ENCODE measurements at places on chromosomes 16 and 17.
A peak's percentile ranks its signal among the peaks of the same experiment; 100 is the strongest.

DNA sequence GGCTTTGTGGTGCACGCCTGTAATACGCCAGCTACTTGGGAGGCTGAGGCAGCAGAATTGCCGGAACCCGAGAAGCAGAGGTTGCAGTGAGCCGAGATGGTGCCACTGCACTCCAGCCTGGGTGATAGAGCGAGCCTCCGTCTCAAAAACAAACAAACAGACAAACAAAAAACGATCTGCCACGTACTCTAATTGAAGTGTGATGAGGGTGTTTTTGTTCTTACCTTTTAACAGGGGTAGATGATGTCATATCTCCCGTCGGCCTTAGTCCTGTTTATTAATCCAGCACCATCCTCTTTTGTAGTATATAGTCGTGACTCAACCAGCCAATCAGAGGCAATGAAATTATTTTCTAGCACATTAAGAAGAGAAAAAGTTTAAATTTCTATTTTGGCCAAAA is 58.5 kb downstream of the IQCK start:
- no peak for DNase-seq

DNA sequence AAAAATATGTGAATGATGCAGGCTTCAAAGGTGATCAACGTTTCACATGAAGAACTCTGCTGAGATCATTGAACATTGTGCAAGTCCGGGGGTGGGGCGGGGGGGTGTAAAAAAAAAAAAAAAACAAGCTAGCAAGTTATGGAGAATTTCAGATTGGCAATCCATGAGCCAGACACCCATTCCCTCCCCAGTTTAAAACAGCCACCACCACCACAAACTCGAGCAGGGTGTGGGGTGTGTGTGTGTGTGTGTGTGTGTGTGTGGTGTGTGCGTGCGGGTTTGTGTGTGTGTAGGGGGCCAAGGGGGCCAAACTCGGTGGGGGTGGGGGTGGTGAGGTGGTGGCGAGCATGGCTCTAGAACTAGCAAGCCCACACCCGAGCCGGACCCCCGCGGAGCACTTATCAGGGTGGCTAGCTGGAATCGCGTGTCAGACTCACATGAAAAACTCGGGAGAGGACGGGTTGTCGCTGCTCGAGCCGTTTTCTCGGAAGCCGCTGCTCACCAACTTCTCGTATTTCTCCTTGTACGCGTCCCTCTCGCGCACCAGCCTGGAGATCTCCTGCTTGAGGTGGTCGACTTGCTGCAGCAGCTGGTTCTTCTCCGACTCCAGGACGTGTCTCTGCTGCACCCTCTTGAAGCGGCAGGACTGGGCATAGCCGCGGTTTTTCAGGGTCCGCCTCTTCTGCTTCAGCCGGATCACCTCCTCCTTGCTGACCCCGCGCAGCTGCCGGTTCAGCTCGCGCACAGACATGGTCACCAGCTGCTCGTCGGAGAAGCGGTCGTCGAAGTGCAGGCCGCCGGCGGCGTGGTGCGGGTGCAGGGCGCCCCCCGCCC is 2.0 kb downstream of the MAF start:
- DNase-seq: peak; percentile 22

DNA sequence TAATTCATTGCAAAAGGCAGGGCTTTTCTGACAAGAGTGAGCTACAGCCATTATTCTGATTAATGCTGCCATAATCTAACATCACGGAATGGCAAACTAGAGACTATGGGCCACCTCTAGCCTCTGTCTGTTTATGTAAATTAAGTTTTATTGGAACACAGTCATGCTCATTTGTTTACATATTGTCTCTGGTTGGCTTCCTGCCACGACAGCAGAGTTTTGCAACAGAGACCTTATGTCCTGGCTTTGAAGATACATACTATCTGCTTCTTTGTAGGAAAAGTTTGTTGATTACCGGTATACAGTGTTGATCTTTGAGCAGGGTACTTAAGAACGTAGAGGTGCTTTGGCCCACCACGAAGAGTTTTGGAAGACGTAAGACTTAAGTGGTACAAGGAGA is 715.9 kb upstream of the RBFOX1 start:
- DNase-seq: no peak

DNA sequence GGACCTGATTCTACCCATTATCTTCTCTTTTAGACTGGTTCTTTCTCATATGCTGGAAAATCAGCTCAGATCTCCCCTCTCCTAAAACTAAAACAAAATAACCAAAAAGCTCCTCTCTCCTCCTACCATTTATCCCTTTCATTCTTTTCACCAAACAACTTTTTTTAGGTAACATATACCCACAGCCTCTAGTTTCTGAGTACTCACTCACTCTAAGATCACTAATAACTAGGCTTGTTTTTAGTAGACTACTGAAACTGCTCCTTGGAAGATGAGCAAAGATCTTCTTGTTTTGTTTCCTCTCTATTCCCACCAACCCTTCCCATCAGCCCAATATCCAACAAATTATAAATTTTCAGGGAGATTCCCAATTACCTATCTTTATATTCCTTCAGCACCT is 129.0 kb downstream of the SKAP1 start:
- no peak for DNase-seq

DNA sequence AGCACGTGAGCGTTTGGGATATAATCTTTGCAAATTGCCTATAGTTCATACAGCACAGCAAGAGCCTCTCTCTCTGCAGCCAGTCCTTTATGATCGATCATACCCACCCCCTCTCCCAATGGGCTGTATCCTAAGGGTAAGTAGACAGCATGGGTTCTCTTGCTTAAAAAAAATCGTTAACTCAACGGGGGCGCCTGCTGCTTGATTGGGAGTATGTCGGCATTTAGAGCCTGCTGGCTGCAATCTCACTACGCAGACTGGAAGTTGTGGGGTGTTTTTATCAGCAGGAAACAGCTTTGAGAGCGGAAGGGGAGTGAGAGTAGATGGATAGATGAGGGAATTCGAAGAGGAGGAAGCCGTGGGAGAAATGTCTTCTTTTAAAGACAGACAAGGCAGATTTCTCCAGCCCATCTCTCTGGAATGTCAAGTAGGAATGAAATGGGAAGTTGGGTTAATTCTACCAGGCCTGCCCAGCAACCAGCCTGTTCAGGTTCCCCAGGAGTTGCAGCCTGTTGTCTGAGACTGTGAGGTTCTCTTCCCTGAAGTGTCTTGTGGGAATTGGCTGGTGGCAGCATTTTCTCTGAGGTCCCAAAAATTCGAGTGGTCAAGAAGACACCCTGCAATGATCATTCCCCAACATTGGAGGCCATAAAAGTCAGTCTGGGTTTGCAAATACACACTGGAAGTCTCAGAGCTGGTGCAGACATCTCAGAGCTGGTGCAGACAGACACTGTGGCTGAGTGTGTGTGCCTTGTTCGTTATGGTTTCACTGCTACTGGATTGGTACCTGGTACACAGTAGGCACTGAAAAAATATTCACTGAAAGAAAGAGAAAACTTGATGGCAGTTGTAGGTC is 65.6 kb downstream of the PRKCB start:
- no peak for DNase-seq

DNA sequence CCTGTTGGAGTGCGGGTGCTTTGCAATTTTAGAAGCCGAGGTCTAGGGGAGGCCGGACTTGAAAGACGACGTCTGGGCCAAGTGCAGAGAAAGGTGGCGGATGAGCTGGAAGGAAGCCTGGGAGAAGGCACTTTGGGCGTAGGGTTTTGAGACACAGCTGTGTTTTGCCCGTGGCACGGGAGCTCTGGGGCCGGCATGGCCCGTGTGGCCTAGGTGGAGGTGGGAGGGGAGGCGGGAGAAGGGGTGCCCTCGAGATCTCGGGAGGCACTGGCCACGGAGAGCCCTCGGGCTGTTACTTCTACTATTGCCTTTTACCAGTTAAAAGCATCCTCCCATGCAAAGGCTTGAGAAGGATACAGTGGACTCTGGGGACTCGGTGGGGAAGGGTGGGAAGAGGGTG is 161.9 kb downstream of the FOXL1 start:
- no peak for DNase-seq

- no peak for DNase-seq
Observed at GRCh38 chr16:81172769-81173658, 65.5 kb upstream of the BCO1 start.

DNA sequence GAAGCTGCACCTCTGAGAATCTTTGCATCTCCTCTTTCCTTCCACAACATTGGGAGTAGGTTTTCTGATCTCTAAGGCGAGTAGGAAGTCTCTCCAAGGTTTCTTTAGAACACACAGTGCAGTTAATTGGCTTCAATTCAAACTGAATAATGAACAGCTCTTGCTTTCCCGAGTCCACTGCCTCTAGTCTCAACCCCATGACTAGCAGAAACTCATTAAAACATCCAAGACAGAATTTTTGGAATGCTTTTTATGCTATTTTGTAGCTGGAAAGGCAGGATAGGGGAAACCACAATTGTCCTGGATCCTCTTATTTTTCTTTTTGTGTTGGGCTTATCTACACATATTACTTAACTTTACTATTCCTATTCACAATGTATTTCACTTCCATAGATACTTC is 206.6 kb downstream of the CDH8 start:
- DNase-seq: no peak

- no peak for DNase-seq
Observed at GRCh38 chr17:67285360-67285759, 40.4 kb upstream of the HELZ start.

DNA sequence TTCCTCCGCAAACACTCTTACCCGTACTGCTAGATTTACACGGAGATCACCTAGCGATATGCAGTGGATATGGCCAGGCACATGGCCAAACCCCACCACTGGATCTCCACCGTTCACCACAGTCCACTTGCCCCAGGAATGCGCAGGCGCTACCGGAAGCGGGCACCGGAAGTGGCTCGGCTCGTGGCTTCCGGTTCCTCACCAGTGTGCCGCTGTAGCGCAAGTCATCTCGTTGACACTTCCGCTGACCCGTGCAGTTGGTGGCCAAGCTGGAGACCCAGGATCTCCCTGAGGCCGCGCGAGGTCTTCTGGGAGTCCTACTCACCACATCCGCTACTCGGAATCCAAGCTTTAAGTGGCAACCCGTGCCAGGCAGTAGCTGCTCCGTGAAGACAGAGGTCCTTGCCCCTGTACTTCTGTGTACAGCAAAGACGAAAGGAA is 11.5 kb downstream of the ZNF597 start:
- peak; percentile 43 for DNase-seq

DNA sequence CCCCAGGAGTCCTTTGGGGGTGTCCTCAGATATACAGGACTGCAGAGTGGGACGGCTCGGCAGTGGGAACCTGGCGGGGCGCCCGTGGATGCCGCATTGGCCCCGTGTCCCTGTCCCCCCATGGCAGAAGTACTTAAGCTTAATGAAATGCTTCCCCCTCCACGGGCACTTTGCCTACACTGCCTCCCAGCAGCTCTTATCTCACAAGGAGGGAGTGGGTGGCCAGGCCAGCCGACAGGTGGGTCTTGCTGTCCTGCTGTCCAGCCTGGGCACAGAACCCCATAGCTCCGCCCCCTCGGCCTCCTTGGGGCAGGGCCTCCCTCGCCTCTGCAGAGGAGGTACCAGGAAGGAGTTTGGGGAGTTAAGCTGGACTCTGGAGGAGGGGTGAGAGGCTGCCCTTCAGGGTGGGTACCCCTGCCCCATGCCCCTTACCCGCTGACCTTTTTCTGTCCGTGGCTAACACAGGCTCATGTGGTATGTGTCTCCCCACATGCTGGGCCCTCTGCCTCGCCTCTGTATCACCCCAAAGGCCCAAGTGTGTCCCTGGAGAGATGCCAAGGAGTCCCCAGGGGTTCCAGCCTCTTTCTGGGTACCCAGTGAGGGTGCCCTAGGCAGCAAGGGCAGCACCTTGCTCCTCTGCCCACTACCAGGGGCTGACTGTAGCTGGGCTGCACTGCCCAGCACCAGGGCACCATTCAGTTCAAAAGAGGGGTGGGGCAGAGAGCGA is 8.7 kb downstream of the THRA start:
- DNase-seq: no peak

GRCh38 chr17:27511168-27511883 is 55.1 kb downstream of the KSR1 start:
- DNase-seq: no peak

DNA sequence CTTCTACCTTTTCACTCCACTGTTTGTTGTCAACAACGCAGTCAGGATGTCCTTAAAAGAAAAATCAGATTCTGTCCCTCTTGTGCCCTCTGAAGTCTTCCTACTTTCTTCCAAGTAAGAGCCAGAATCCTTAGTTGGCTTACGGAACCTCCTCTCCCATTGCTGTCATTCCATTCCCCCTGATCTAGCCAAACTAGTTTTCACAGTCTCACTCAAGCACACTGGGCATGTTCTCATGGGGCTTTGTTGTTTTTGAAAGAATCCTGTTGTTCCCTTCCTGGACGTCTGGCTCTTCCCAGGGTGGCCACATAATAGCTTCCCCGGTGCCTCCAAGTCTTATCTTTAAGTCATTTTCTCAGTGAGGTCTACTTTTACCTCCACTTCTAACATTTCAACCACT is 158.6 kb upstream of the ELAC2 start:
- DNase-seq: no peak

DNA sequence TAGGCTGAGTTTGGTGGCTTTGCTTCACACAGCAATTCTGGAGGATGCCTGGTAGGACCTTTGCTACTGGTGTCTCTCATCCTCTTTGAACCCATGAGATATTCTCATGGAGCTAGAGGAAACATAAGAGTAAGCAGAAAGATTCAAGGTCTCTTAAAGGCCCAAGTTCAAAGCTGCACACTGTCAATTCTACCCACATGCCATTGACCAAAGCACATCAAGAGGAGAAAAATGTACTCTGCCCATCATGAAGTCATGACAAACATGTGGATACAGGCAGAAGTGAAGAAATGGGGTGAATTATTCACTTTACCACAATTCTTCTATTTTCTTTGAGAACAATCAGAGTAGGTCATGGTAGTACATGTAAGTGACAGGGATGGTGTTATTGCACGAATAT is 13.1 kb downstream of the SKA2 start:
- no peak for DNase-seq

- no peak for DNase-seq
Observed at GRCh38 chr17:49117587-49118230, 14.9 kb upstream of the B4GALNT2 start.

DNA sequence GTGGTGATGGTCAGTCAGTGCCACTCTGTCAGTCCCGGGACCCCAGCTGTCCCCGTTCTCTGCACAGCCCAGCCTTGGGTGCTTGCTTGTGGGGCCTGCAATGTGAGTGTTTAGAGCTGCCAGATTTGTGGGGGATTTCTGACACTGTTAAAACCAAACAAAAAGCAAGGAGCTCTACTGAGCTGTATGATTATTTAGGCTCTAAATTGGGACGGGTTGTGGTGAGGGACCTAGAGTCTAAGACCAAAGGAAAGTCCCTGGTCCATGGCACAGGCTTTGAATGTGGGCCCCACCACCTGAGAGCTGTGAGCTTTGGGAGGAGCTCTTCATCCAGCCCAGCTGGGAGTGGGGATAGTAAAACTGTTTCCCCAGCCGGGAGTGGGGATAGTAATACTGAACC is 63.3 kb downstream of the KSR1 start:
- no peak for DNase-seq
